ENCODE measurements at places on chromosomes 7 and 10. TPM values are rescaled to one million over a fixed set of nuclear protein-coding genes. Genes with fewer than 3 reads are reported as not detected.

CHN2 gene
- total RNA-seq, result 9.1 TPM

RBAK gene
- 14.4 TPM for total RNA-seq

TRIL gene
- total RNA-seq, result 21.8 TPM

NOC3L gene
- 27.5 TPM for total RNA-seq

Measured in skin of body (tissue), 3 donors.